HFFc6 (cell line): ENCODE measurements at places on chromosomes 13 and 19.

GRCh38 chr13:61880578-61881283 is 465.1 kb upstream of the PCDH20 start:
- no peak for DNase-seq

DNA sequence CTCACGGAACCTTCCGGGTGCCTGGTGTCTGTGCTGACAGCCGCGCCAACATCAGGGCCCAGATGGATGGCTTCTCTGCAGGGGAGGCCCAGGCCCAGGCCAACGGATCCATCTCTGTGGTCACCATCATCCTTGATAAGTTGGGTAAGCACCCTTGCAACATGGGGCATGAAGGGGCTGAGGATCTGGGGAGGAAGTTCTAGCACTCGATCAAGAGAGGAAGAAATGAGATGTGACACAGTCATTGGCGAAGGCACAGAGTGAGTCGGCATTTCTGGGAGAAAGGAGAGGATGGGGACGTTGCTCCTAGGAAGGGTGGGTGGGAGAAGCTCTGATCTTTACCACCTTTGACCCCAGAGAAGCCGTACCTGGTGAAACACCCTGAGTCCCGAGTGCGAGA is 4.4 kb downstream of the CILP2 start:
- no peak for DNase-seq

DNA sequence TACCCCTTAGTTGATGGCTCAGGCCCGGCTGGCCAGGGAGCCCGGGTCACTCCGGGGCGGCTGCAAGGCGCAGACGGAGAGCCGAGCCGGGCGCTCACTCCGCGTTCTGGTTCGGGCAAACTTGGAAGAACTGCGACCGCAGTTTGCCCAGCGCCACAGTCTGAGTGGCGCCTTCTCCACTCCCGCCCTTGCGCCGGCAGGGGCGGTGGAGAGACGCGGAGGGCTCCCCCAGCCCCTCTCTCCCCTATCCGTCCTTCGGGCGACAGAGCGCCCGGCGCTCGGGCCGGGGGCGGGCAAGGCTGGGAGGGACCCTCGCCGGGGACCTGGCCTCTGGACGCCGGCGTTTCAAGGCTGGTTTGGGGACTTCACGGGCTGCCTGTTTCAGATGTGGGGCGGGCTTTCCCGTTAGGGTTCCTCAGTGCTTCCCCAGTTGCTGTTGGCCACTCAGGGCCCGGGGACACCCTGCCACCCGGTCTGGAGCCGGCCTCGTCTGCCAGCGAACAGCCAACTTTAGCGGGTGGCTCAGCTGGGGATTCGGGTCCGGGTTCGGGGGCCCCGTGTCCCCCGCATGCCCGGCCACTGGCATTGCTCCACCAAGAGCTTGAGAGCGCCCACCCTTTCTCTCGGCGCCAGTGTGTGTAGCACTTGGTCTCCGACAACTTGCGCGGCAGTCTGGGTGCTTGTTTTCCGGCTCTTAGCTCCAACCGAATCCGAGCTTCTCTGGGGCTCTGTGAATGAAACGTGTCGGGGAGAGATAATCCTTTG is 1.5 kb downstream of the GPC6 start:
- DNase-seq: peak; percentile 73

DNA sequence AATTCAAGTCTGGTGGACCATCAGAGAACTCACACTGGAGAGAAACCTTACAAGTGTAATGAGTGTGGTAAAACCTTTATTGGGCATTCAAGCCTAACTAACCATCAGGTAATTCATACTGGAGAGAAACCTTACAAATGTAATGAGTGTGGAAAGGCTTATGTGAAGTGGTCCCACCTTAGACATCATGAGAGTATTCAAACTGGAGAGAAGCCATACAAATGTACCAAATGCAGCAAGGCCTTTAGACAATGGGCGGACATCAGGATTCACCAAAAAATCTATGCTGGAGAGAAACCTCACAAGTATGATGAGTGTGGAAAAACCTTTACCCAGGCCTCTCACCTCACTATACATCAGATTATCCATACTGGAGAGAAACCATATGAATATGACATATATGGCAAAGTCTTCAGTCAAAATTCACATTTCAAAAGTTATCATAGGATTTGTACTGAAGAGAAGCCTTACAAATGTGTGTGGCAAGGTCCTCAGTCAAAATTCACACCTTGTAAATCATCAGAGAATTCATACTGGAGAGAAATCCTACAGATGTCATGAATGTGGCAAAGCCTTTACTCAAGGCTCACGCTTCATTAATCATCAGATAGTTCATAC is 19.7 kb upstream of the ZNF665 start:
- DNase-seq: no peak

DNA sequence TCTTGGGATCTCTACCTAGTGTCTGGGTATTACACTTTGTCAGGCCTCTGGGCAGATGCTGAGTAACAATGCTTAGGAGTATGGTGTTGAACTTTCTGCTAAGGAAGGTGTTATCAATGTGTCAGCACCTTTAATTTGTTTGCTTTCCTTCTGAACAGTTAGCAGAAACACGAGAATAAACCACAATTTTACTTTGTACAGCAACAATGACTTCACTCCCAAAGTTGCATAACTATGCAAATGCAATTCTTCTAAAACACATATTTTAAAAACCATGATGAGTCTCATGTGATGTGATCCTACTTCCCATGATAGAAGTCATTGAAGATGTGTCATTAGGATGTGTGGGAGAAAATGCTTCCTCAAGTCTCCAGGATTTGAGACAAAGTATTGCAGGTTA is 155.0 kb downstream of the POSTN start:
- peak; percentile 79 for DNase-seq

GRCh38 chr19:6632002-6632621 is 37.8 kb downstream of the TNFSF14 start:
- peak; percentile 54 for DNase-seq

DNA sequence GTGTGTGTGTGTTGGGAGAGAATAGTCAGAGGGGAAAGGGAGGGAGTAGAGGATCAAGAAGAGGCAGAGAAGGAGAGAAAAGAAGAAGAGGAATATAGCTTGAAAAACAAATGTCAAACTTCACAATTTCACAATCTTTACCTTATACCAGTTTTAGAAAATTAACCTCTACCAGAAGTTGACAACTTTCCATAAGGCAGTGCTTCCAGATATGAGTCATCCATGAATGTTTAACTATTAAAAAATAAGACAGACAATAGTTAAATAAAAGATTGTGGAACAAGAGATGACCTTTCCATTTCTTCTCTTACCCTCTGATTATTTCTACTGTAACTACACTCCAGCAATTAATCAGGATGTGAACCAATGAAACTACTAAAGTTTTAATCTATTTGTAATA is 229.4 kb downstream of the ITGBL1 start:
- DNase-seq: no peak

DNA sequence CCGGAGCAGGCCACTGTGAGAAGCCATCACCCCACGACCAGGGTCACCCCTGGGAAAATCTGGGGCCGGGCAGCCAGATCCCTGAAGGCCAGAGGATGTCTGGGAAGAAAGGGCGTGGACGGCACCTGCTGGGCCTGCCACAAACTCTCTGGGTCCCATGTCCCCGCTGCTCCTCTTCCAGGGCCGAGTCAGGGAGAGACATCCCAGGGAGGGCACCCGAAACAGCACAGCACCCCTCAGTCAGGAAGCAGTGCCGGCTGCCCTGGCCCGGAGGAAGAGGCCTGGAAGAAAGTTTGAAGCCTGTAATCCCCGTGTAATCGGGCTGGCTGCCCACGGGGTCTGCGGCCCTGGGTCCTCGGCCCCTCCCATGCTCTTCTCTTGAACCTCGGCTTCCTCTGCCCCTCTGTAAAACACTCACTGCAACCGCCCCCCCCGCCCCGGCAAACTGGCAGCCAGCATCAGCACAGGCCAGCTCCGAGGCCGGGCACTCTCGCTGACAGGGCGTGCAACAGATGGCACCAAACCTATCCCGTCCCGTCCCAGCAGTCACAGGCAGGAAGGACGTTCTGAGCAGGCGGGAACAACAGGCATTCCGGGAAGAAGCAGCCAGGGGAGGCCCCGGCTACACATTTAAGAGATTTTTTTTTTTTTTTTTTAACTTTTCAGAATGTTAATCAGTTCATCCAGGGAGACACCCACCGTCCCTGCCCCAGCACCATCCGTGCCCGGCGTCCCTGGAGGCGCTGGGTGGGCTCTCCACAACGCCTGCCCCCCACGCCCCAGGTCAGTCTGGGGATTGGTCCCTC is 1.5 kb downstream of the SBNO2 start:
- DNase-seq: peak; percentile 77

DNA sequence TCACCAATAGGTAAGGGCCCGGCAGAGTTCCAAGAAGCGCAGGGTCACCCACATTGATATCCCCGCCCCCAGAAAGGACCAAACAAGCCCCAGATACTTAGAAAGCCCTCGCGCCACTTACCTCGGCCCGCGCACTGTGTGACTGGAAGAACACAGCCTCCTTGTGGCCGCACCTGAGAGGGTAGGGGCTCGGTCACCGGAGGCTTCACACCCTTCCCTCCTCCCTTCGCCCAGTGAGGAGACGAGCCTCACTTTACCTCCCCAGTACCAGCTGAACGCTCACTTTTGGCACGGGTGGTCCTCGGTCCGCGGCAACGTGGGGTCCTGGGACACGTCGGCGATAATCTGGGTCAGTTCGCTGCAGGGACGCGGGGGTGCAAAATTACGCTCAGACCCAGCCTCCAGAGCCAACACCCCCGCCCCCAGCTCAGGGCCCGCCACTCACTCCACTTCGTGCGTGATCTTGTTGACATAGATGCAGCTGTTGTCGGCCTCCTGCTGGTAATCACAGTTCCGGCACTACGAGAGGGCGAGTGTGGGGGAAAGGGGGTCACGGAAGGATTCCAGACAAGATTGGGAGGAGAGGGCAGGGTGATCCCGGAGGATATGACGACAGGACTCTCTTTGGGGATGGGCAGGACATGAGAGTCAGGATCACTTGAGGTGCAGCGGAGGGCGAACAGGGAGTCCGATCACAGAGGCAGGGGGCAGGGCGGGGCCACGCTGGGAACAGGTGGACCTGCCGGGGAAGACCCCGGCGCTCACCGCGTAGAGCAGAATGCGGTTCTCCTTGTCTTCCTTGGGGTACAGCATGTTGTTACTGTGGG is 568 bp downstream of the POLR2I start:
- DNase-seq: peak; percentile 10

DNA sequence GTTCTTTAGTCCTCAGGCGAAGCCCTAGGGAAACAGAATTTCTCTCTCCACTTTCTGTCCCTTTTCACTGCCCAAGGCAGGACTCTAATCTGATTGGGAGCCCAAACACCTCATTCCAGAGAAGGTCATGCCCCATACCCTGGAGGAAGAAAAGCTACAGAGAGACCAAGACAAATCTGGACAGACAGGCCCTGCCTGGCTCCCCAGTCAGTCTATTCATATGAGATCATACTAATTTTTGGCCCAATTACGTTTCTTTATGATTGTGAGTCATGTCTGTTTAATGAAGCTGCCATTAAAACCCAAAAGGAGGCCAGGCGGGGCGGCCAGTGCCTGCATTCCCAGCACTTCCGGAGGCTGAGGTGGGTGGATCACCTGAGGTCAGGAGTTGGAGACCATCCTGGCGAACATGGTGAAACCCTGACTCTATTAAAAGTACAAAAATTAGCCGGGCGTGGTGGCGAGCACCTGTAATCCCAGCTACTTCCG is 3.3 kb upstream of the AP3D1 start:
- peak; percentile 96 for DNase-seq

DNA sequence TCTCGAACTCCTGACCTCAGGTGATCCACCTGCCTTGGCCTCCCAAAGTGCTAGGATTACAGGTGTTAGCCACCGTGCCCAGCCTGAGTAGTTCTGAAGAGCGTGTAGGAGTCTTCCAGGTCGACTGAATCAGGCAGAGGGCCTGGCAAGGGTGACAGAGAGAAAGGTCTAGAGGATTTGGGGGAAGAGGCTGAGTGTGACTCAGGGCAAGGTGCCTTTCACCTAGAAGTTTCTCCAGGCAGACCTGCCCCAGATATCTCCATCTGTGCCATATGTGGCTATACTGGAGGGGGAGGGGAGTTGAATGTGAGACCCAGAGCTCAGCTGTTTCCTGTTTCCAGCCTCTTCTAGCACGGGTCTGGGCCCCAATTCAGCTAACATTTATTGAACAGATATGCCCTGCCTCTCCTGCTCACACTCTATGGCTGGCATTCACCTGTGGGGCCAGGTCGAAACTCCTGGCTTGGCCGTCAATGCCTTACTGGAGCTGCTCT is 1.3 kb downstream of the CCDC159 start:
- no peak for DNase-seq

GRCh38 chr13:59043016-59043415 is 1120.7 kb downstream of the DIAPH3 start:
- no peak for DNase-seq

DNA sequence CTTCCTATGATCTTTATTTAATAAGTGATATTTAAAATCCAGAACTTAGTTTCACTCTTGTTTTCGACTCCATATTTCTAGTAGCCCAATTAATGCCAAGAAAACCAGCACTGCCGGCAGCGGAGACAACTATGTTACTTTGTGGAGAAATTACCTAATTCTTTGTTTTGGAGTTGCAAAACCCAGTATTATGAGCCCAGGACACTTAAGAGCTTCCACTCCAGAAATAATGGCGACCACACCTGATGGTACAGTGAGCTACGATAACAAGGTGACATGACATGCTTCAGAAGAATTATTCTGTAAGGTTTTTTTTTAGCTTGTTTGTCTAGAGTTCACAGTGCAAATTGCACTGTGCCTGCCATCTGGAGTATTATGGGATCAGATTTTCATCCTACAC is 136.4 kb downstream of the ZAR1L start:
- no peak for DNase-seq

DNA sequence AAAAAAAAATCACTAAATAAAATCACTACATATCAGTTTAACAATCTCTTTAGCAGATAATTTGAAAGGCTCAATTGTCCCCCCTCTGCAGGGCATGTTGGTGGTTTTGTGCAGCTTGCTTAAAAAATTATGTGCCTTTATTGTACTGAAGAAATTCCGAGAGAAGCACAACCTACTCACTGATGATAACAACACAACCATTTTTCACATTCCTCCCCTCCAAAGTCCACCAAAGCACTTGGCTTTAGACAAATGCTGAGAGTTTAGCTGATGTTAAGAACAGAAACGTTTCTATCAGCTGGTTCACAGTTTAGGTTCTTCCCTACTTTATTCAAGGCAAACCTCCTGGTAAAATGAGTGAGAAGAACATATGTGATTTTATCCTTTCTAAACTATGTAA is 923 bp downstream of the DOCK9 start:
- DNase-seq: no peak

GRCh38 chr19:8004723-8005513 is 523 bp downstream of the ELAVL1 start:
- DNase-seq: peak; percentile 8

GRCh38 chr13:74449811-74450524 is 315.8 kb upstream of the KLF12 start:
- DNase-seq: no peak

GRCh38 chr19:58559275-58560006 is 1.0 kb upstream of the UBE2M start:
- peak; percentile 82 for DNase-seq

GRCh38 chr13:91894316-91894715 is 495.9 kb downstream of the GPC5 start:
- no peak for DNase-seq
